ENCODE measurements at places on chromosomes 5 and 9.
A peak's percentile ranks its signal among the peaks of the same experiment; 100 is the strongest.

DNA sequence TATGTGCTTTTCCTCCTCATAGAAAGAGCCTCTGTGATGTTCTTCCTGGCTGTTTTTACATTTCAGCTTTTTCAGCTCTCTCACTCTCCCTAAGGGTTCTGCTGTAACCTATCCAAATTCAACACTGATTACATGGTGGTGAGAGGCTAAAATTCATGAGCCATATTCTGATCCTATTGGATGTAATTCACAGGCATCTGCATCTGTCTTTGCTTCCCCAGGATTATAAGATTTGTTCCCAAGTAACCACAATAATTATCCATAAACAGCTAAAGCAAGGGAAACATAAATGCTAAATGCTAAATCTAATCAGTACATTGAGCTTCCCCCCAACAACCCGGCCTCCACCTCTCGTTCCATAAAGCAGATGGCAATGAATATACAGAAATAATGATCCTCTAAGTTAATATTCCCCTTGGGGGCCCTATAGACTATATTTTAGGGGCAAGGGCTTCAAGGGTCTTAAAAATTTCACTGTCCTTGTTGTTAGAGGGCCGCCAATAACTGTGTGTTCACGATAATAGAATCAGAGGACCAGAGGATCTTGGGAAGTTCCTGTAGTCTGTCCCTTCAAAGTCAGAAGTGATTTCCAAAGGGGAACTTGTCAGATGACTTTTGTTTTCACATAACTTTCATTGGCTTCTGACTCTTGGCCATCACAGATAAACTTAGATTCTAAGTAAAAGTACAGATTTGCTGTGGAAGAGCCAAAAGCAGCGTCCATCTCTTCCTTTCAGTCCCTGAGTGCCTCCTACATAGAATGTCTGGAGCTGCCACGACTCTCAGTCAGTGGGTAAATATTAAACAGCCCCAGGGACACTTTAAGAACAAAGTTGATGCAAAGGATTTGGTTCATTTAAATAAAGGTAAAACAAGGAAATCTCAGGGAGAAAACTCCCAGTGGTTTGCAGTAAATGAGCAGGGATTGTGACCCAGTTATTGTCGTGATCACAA is 125.6 kb downstream of the ALDH1A1 start:
- no peak for DNase-seq

GRCh38 chr5:76660360-76660759 is 37.2 kb upstream of the F2RL2 start:
- no peak for DNase-seq

- DNase-seq = no peak
Observed at GRCh38 chr9:23823986-23824829, 1.8 kb downstream of the ELAVL2 start.

DNA sequence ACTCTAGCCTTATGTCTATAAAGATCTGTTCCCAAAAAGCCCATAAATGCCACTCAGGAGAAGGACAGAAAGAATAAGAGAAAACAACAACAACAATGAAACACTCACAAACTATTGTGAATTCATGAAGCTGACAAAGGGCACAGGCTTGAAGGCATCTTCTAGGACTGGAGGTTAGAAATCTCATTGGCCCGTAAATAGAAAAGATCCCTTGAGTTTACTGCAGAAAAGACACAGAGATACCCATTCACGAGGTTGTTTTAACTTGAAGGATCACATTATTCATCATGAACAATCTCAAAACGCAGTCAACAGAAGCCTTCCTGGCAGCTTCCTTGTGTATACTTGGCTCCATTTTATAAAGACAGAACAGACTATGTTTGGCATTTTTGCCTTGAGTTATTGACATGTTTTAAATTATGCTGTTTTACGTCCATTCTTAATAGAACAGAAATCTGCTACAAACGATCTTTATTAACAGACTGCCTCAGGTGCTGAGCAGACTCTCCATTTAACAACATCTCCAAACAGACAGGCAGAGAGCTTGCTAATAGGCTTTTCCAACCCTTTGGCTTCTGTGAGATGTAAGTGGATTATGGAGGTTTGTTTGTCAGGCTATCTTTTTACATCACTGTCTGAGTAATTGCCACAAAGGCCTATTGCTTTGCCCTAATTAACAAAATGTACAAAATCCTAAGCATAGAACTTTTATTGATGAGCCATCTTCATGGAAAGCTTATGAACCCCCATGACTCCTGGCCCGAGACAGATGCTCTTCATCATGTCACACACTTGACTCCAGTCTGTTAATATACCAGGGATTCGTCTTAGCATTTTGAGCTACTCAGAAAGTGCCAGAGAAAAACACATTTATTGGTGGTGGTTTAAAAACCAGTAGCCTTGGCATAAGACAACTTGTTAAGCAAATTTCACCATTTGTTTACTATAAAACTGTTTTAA is 735.3 kb upstream of the ZNF608 start:
- no peak for DNase-seq

DNA sequence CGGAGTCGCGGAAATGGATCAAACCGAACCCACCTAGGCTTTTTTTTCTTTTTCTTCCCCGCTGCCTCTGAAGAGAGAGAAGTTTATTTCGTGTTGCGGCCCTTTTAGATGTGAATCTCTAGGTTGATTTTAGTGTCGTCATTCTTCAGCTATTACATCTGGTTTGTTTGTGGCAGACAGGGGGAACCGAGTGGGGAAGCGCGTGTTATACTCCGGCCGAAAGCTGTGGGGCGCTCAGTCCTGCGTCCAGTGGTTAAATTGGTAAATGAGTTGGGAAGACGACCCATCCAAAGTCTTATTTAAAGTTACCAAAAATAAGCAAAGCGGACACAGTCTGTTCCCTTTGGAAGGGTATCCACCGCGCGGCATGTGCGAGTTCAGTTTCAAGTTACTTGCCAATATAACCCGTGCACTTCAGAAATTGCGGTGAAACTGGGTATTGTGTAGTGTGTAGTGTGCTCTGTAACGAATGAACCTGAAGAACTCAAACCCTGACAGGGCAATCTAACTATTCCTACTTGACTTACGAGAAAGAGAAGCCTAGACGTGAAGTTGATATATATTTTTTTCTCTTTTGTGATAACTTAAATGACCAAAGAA is 1.3 kb downstream of the MAN2A1 start:
- DNase-seq = peak; percentile 10

GRCh38 chr5:33764786-33765185 is 127.0 kb downstream of the ADAMTS12 start:
- DNase-seq = no peak

DNA sequence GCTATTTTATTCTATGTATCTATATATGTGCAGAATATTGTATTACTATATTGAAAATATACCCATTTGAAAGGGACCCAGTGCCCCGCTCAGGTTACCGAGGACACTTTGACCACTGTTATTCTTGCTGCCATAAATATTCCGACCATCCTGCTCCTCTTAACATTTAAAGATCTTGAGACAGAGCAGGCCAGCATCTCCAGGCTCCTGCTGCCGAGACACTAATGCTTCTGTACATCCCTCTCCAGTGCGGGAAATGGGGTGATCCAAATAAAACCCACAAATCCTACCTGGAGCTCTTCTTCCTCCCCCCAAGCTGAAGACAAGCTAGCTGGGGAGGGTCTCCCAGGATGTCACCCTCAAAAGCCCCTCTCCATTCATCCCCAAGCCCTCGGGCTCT is 3.9 kb downstream of the SH3PXD2B start:
- DNase-seq = no peak

GRCh38 chr5:82439750-82440445 is 161.7 kb upstream of the RPS23 start:
- DNase-seq = no peak

GRCh38 chr9:33289496-33289895 is 820 bp upstream of the NFX1 start:
- DNase-seq = no peak

DNA sequence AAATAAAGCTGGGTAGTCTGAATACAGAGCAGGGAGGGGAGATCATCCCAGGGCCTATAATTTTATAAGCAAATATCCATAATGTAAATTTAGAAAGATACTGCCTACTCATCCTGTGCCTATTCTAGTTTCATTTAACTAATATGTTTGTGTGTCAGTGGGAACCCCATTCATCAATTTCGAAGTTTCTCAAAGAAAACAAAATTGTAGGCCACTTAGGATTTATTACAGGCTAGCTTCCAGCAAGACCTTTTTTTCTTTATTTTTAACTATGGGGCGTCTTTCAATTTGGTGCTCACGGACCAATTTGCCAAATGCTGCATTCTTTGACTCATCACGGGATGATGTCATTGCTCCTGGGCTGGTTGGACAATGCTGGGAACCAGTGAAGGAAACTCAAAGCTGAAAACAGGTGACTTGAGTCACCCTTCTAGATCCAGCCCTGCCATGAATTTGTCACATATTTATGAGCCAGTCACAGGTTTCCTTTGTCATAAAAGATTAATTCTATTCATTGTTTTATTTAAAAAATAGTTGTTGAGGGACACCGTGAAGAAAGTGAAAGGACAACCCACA is 13.4 kb downstream of the PCSK5 start:
- DNase-seq = no peak

GRCh38 chr9:18052060-18052459 is 421.9 kb upstream of the ADAMTSL1 start:
- no peak for DNase-seq

DNA sequence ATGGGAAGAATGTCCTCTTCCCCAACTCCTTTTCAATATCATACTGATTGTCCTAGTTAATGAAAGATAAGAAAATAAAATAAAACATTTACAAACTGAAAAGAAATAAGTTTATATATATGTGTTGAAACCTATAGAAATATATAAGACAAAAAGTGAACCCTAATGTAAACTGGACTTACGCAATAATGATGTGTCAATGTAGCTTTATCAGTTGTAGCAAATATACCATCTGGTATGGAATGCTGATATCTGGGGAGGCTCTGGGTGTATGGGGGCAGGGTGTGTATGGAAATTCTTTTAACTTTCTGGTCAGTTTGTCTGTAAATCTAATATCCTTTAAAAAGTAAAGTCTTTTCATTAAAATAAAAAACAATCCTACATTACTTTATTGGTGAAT is 603.9 kb downstream of the DMRTA1 start:
- DNase-seq = no peak

DNA sequence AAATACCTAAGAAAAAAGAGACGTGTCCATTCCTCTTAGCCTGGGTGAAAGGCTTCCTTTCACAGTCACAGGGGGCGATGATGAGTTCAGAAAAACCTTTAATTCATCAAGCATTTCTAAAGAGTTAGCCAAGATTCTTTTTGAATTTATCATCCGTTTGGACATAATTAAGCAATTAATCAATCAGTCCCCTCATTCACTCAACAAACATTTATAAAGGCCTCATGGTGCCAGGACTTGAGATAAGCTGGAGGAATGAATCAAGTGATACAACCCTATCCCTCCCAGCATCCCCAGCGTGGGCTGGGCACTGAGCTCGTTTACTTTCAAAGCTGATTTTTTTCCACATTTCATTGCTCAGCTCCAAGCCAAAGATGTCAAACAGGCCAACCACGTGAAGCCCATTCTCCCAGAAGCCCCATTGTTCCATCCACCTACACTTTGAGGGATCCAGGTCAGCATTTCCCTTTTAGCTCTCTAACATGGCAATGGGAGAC is 140.5 kb downstream of the SLIT3 start:
- no peak for DNase-seq

GRCh38 chr5:109844695-109845094 is 155.0 kb downstream of the MAN2A1 start:
- DNase-seq = no peak

DNA sequence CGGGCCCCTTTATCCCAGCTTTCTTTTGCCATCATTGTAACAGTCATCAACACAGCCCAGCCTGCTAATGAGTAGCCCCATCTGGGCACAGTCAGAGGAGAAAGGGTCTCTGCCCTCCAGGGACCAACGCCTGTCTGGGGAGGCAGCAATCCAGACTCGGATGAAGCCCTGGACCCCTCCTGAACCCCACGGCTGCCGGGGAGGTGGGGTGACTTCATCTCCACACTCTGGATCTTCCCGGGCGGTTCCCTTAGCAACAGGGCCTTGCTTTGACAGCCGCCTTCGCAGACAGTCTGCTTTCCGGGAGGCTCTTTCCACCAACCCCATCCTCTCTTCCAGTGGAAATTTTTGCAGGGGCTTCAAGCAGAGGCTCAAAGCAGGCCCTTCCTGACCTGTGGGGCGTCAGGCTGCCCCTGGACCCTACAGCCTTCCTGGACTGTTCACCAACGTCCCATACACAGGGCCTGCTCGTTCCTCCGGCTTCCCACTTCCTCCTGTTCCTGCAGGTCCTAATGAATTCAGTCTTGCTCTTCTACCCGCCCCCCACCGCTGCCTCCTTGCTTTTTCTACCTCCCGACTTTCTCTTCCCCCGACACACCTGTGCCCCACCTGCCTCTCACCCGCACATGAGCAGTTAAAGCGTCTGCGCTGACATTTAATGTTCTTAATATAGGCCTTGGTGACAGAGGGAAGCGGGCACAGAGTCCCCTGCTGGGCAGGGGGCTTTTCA is 161.7 kb upstream of the MVB12B start:
- no peak for DNase-seq

DNA sequence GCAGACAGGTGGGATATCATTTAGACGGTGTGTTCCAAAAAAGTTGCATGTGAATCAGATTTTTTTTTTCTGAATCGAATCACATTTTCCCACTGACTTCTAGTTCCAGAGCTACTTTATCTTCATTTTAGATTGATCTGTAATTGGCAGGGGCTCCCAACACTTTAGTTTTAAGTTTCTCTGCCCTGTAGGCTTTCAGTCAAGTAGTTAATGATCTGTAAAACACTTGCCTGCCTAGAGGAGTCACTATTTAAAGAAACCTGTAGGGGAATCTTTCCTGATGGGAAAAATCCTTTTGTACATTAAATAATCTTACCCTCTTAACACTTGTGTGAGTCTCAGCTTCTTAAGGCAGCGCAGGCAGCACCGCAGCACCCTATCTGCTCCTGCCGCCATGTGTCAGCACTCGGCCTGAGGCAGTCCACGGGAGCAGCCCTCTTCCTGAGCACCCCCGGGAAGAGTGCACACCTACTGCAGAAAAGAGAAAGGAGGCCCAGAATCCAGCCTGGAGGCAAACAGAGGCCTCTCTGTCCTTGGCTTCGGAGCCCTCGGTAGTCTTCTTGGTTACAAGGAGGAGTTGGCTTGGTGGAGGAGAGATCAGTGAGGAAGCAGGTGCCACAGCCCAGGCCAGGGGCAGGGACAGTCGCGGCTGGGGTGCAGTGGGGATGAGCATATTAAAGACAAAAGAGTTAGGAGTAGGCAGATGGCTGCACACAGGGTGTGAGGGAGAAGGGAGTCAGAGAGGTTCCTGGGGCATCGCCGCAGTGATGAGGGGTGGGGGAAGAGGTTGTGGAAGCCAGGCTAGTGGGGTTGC is 209.3 kb downstream of the GAPVD1 start:
- DNase-seq = no peak

DNA sequence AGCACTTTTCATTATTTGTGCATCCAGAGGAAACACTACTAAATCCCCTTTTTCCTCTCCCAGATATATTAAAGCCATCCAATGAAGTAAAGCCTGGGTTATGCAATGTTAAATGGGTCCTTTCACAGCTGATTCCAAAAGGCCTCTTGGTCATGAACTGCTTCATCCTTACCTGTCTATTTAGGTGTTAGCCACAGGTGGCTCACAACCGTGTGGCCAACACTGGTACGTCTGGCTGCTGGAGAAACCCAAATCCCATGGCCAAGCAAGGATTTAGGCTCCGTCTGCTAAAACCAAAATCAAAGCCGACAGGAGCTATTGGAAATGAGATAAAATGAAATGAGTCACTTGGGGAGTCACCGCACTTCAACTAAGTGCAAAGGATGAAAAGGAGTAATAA is 193.9 kb downstream of the ADCY2 start:
- DNase-seq = no peak

Measured in NCI-H510A (cell line).